ENCODE measurements at places on chromosomes 5 and 9.

GRCh38 chr5:97071101-97071500, 71.3 kb downstream of the LIX1 start:
- no peak for DNase-seq

GRCh38 chr5:90585337-90585986, 26.9 kb downstream of the ADGRV1 start:
- no peak for DNase-seq

- no peak for DNase-seq
These were observed 510.9 kb upstream of the ZNF608 start for GRCh38 chr5:125257057-125257972.

DNA sequence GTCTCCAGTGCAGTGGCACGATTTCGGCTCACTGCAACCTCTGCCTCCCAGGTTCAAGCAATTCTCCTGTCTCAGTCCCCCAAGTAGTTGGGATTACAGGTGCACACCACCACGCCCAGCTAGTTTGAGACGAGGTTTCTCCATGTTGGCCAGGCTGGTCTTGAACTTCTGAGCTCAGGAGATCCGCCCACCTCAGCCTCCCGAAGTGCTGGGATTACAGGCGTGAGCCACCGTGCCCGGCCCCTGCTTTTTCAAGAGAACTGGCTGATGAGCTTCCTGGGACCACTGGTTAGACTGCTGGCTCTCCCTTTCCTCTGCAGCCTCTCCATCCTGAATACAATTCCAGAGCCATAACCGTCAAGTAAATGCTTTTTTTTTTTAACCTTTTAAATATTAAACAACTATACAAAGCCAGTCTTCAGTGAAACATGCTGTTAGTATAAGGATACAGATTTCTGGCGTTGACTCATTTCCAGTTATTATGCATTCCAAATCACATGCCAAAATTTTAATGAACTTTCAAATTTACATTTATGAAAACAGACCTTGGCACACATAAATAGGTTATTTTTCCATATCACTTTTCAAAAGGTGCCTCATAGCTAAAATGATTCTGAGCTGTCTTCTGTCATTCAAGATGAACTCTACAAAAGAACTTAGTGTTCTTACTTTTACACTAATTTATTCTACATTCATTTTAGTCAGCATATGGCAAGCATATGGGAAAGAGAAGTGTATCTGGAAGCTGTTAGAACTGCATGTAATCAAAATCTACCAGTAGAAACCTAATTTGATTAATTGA, 116.0 kb downstream of the MLLT3 start:
- DNase-seq: no peak
